ENCODE measurements at places on chromosomes 7 and 10. TPM values are rescaled to one million over a fixed set of nuclear protein-coding genes. Genes with fewer than 3 reads are reported as not detected.

PAOX gene
- 2.5 TPM for total RNA-seq

FBXO24 gene
- 0.70 TPM for total RNA-seq

ACTL6B gene
- not detected for total RNA-seq

EGFR gene
- total RNA-seq: 121 TPM

ZNF32 gene
- 21.0 TPM for total RNA-seq

COL28A1 gene
- total RNA-seq: not detected

COBL gene
- total RNA-seq: not detected

TRIM50 gene
- total RNA-seq: not detected

GTF2IRD1 gene
- total RNA-seq: 14.4 TPM

ITGA8 gene
- 0.04 TPM for total RNA-seq

CTAGE15 gene
- 0.31 TPM for total RNA-seq

CTAGE8 gene
- 3.7 TPM for total RNA-seq

NRG3 gene
- total RNA-seq: not detected

TMEM273 gene
- not detected for total RNA-seq

EVX1 gene
- total RNA-seq: not detected

MYOZ1 gene
- total RNA-seq: 0.86 TPM

SPDYE16 gene
- not detected for total RNA-seq

AGR3 gene
- not detected for total RNA-seq

SFTPD gene
- not detected for total RNA-seq

CYP3A7 gene
- total RNA-seq: not detected

IDE gene
- 21.2 TPM for total RNA-seq
